ENCODE measurements at places on chromosomes 5 and 9. TPM values are rescaled to one million over a fixed set of nuclear protein-coding genes. Genes with fewer than 3 reads are reported as not detected.

TAS2R1 gene
- total RNA-seq = 0.31 TPM

TMOD1 gene
- total RNA-seq = 0.69 TPM

SLC36A2 gene
- not detected for total RNA-seq

ERCC6L2 gene
- 69.5 TPM for total RNA-seq

- no peak for DNase-seq
- H3K4me1 ChIP-seq = no peaks in the 10 kb centered on the region
- H3K27me3 ChIP-seq = no peaks in the 10 kb centered on the region
- H3K4me3 ChIP-seq = no peak overlapping the region
Observed at GRCh38 chr9:110512817-110513216, 66.7 kb downstream of the SVEP1 start.

DNA sequence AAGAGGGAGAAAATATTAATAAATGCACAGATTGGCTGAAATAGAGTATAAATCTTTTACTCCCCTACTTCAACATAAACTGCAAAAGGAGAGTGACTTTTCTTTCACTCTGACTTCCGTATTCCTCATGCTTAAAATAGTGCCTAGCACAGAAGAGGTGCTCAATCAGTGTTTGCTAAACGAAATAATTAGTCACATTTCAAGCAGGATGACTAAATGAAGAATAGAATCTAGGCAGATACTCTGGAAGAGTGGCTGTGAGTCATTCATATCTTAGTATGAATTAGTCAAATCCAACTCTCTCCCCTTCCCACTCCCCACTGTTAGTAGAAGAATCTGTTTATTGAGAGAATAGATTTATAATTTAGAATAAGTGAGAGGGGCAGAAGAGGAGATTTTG, 4.8 kb downstream of the CD274 start:
- 0 out of 2 replicates have a peak, but pooled peaks cover 4% of the 10 kb centered on the region for H3K4me1 ChIP-seq
- H3K27me3 ChIP-seq = no peaks in the 10 kb centered on the region
- H3K4me3 ChIP-seq = no peak overlapping the region
- no peak overlapping the region for H3K27ac ChIP-seq
- no peak for DNase-seq

GRCh38 chr5:151168602-151169344, 11.2 kb upstream of the ANXA6 start:
- no peak overlapping the region for H3K4me3 ChIP-seq
- no peaks in the 10 kb centered on the region for H3K36me3 ChIP-seq
- DNase-seq = no peak
- H3K4me1 ChIP-seq = no peaks in the 10 kb centered on the region
- no peak overlapping the region for H3K27ac ChIP-seq
- no peaks in the 10 kb centered on the region for H3K27me3 ChIP-seq

DNA sequence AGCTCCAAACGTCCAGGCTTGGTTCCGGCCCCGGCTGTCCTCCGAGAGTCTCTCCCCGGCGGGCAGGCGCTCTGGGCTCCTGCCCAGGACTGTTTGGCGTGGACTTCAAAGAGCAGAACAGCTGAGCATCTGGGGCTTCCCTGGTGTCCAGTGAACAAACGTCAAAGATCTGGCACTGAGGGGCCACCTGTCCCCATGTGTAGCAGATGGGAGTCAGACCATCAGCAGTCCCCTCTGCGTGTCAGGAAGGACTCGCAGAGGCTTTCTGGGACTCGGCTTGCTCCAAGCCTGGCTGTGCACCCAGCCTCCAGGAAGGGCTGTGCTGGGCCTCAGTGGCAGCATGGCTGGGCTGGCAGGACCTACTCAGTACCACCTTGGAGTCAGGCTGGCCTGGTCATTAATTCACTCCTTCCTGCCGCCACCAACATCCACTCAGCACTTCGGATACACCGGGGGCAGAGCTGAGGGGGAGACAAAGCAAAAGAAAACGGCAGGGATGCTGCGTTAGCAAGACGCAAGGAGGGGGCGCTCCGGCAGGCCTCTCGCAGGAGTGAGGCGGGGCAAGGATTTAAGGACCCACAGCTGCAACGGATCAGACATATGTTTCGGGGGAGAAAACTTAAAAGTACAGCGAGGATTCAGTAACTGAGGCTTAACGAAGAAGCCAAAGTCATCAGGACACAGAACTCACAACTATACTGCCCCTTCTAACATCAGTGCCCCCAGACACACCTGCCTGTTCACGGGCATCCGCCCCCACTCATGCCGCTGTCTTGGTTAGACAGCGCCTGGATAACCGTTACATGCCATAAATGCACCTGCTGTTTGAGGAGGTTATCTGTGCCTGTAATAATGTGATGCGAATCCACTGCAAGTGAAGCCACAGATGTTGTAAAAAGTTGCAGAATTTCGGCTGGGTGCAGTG, 164.5 kb upstream of the PHYKPL start:
- H3K4me1 ChIP-seq = no peaks in the 10 kb centered on the region
- peak; percentile 62 for DNase-seq
- no peaks in the 10 kb centered on the region for H3K27me3 ChIP-seq

DNA sequence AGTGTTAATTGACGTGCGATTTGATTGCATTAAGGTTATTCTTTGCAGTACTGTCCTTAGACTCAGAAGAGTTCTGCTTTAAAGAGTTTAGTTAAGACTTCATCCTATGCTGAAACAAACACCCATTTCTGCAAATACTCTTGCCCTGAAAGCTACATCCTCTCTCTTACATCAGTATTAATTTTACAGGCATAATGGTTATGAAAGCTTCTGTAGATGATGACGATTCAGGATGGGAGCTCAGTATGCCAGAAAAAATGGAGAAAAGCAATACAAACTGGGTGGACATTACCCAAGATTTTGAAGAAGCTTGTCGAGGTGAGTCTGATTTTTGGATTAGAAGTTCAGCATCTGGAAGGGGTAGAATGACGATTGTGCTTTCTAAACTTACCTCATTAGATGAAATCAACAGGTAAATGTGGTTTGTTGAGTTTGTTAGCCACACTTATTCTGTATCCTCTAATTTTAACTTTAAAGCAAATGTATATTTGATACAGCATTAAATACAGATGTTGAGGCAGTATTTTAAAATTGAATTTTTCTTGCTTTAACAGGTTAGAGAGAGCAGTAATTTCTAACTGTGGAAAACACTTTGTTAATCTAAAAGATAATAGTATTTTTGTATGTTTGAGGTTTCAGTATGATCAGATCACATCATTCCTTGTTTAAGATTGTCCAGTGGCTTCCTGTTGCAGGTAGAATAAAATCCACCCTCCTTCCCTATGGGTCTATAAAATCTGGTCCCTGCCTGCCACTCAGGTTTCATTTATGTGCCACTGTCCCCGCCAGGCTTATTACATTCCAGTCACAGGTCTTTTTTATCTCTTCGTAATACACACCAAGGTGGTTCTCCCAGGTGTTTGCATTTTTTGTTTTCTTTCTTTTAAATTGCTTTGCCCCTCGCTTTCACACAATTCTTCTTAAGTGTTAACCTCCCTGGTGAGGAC, 1.3 kb downstream of the NAA35 start:
- peak overlapping the region; percentile 88 for H3K27ac ChIP-seq
- no peaks in the 10 kb centered on the region for H3K27me3 ChIP-seq
- peaks cover 7% of the 10 kb centered on the region for H3K4me1 ChIP-seq
- H3K36me3 ChIP-seq = peaks cover 26% of the 10 kb centered on the region
- peak overlapping the region; percentile 93 for H3K4me3 ChIP-seq

- H3K36me3 ChIP-seq = 0 out of 2 replicates have a peak, but pooled peaks cover 3% of the 10 kb centered on the region
- peaks cover 9% of the 10 kb centered on the region for H3K4me1 ChIP-seq
- H3K27me3 ChIP-seq = no peaks in the 10 kb centered on the region
- H3K4me3 ChIP-seq = no peak overlapping the region
- no peak overlapping the region for H3K27ac ChIP-seq
- DNase-seq = no peak
Observed at GRCh38 chr9:124347206-124347967, 67.9 kb downstream of the PSMB7 start.

- H3K36me3 ChIP-seq = peaks cover 5% of the 10 kb centered on the region
- DNase-seq = no peak
- no peak overlapping the region for H3K27ac ChIP-seq
- no peak overlapping the region for H3K4me3 ChIP-seq
Observed at GRCh38 chr9:115386963-115387770, 269.2 kb upstream of the TNC start.

GRCh38 chr5:151683986-151684588, 2.6 kb downstream of the SPARC start:
- no peaks in the 10 kb centered on the region for H3K36me3 ChIP-seq
- H3K4me1 ChIP-seq = peaks cover 30% of the 10 kb centered on the region
- H3K4me3 ChIP-seq = peak overlapping the region; percentile 84
- H3K27me3 ChIP-seq = no peaks in the 10 kb centered on the region
- DNase-seq = no peak

- no peaks in the 10 kb centered on the region for H3K36me3 ChIP-seq
- H3K4me1 ChIP-seq = no peaks in the 10 kb centered on the region
- H3K27ac ChIP-seq = no peak overlapping the region
- no peak overlapping the region for H3K4me3 ChIP-seq
- no peak for DNase-seq
Observed at GRCh38 chr5:8912106-8912505, 633.8 kb downstream of the SEMA5A start.

DNA sequence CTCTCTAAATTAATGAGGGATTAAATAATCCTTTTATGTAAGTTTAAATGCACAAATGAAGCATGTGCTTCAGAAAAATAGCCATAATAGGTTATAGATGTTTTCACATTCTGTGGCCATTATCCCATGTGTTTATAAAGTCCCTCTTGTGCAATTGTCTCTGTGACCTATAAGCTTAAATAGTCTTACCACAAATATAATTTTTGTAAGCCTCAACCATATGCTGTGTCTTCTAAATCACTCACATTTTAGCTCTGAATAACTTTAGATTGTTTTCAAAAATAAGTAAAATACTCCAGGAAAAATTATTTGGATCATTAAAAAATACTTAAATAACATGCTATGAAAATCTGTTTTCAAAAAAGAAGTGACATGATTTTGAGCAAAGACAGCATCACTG, 1894.7 kb downstream of the MAT2B start:
- DNase-seq = no peak
- no peaks in the 10 kb centered on the region for H3K27me3 ChIP-seq
- no peak overlapping the region for H3K27ac ChIP-seq
- no peaks in the 10 kb centered on the region for H3K36me3 ChIP-seq
- H3K4me3 ChIP-seq = no peak overlapping the region

DNA sequence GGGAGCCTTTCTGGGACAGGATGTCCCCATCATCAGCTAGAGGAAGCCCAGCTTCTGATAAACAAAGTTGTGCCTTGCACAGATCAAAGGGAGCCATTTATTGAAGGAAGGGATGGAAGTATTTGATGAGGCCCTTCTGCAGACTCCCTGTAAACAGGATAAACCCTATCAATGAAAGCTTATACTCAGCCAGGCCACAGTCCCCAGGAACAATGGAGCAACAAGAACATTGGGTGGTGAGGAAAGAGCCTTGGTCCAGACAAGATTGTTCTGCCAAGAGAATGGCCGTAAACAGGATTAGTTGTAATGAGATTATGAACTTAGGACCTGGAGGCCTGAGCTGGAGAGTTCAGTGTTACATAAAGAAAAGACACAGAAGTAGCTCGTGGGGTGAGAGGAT, 40.5 kb upstream of the LIFR start:
- H3K4me3 ChIP-seq = no peak overlapping the region
- H3K27ac ChIP-seq = no peak overlapping the region
- DNase-seq = no peak
- H3K4me1 ChIP-seq = no peaks in the 10 kb centered on the region
- H3K36me3 ChIP-seq = no peaks in the 10 kb centered on the region
